Occipital lobe (tissue), 3 donors: ENCODE measurements at places on chromosomes 12 and 14.

DNA sequence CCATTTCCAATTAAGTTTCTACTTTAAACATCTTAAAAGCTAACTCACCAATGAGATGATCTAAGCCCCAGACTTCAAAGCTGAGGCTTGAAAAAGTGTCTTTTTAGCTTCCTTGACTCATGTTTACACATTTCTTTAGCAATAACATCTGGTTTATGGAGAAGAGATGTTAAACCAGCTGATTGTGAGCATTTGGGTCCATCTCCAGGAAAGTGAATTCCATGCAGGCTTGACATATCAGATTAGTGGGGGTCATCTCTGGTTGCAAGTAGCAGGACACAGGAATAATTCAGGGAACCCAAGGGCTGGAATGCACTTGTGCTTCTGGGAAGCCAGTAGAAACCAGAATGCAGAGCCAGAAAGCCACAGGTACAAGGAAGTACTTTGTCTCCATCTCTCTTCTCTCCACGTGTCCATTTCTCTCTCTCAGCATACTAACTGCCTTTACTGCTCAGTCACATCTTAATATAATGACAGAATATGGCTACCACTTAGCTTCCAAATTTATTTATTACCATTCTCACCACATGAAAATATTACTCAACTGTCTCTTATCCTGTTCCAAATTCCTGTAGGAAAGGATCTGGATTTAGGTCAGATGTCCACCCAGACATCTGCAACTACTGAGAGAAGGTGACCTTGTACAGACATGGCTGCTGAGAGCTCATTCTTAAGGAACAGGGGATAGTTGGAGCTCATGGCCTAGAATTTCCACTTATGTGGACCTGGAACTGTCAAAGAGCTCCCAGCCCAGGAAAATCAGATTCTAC lies 104.4 kb downstream of the SCN8A start:
- no peak for DNase-seq

DNA sequence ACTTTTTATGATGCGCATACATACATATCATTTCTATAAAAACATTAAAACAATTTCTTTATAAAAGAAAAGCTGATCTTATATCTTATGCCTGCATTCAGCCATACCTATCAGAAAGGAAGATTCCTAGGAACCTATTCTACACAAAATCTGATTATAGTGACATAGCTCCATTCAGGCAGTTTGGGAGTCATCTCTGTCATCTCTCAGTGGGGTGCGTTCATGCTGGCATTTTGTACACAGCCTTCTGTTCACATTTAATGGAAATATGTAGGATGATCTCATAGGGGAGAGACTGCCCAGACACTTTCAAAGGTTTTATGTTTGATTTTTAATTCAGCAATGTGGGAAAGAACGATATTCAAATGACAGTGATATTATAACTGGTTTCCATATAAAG lies 52.9 kb downstream of the ATL1 start:
- DNase-seq, result no peak

DNA sequence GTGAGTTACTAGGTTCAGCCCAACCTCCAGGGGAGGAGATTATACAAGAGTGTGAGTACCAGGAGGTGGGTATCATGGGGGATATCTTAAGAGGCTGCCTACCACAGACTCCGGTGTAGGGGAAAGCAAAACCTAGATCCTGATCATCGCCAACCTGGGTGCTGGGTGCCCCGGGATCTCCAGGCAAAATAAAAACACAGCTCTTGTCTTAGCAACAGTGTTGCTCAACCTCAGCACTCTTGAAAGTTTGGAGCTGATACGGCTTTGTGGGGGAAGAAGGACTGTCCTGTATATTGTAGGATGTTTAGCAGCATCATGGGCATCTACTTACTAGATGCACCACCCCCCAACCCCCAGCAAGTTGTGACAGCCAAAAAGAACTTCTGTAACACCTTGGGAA lies 74.5 kb downstream of the CCDC60 start:
- no peak for DNase-seq

- no peak for DNase-seq
These were observed 120.7 kb downstream of the CRACR2A start for GRCh38 chr12:3632256-3632655.

DNA sequence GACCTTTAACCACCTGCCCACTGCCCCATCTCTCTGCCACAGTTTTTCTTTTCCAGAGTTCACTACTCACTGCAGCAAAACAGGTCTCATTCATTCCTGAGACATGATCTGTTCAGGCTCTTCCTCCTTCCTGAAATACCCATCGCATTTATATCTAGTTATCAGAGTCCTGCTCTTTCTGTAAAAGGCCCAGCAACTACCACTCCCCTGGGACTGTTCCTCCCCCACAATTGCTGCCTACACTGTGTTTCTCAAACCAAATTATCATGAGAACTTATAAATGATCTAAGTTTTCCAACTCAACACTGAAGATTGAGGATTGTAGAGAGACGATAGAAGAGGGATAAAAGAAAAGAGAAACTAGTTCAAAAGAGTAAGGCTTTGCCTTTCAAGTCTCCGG lies 40.8 kb upstream of the EPS8 start:
- DNase-seq, result no peak

GRCh38 chr12:110005319-110005973 lies 6.2 kb downstream of the ANKRD13A start:
- no peak for DNase-seq
